ENCODE measurements at places on chromosomes 16 and 17.

DNA sequence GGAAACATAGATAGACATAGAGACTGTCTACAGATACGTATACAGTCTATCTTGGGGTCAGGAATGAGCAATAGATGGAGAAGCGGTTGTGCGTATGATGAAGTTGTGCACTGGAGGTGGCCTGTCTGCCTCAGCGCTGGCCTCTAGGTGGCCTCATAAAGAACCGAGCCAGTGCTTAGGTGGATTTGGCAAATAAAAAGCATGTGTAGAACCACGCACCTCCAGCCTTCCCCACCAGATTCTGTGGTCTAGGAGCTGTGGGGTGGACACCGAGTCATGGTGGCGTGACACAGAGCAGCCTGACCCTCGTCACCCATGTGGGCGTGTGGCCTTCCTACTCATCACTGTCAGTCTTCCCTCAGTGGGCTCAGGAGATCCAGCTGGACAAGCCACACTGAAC lies 34.0 kb downstream of the PGS1 start:
- DNase-seq = peak; percentile 50

DNA sequence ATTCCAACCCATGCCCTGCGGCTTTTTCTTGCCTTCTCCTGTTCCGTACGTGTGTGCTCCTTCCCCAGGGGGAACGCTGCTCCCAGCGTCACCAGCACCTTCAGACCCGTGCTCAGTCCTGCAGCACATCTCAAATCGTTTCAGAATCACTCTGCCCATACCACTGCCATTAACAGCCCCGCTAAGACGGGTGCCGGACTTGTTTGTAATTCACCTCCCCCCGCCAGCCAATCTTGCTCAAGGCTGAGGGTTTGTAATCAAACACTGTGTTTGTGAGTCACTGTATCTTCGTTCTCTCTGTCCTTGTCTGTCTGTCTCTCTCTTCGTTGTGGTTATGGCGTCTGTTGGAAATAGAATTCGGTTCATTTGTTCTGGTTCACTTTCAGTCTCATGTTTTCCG lies 17.3 kb downstream of the CARD14 start:
- DNase-seq = no peak

- DNase-seq = no peak
Measured at GRCh38 chr16:70604407-70605282, 41.7 kb upstream of the IL34 start.

DNA sequence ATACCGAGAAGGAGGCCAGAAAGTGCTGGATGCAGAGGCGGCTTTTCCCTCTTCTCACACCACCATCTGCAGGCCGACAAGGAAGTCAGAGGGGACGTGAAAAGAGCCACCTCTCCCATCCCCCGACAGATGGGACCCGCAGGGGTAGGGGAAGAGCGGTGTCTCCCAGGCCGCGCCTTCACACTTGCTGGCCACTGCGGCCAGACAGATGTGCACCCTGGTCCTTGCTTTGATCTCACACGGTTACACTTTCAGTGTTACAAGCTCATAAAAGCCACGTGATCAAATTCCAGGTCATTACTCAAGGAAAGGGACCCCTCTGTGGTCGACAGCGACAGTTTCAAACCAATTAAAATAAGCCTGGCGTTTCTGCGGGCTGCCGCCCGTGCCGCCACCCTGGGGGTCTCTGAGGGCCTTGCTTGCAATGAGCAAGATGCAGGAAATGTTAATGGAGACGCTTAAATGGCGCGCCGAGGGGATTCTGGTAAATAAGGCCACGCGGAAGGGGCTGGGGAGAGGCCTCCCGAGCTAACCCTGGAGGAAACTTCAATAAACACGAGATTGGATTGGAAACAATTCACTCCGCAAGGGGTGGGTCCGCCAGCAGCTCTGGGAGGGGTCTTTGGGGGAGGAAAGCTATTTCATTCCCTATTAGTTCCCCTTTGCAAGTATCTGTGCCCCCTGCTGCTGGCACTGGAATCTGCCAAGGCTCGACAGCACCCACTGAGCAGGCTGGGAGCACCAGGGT lies 240.9 kb downstream of the ENGASE start:
- DNase-seq = no peak

- DNase-seq = no peak
Measured at GRCh38 chr17:46978489-46979146, 435 bp downstream of the RPRML start.

Data from CD4-positive, alpha-beta T cell treated with Interferon gamma for 1 hour (primary cell).